Left renal cortex interstitium (tissue), 4 donors: ENCODE measurements at places on chromosomes 12 and 14. TPM values are rescaled to one million over a fixed set of nuclear protein-coding genes. Genes with fewer than 3 reads are reported as not detected.

PTGER2 gene
- polyA plus RNA-seq = 6.5 TPM

COCH gene
- polyA plus RNA-seq = 4.0 TPM

DNA sequence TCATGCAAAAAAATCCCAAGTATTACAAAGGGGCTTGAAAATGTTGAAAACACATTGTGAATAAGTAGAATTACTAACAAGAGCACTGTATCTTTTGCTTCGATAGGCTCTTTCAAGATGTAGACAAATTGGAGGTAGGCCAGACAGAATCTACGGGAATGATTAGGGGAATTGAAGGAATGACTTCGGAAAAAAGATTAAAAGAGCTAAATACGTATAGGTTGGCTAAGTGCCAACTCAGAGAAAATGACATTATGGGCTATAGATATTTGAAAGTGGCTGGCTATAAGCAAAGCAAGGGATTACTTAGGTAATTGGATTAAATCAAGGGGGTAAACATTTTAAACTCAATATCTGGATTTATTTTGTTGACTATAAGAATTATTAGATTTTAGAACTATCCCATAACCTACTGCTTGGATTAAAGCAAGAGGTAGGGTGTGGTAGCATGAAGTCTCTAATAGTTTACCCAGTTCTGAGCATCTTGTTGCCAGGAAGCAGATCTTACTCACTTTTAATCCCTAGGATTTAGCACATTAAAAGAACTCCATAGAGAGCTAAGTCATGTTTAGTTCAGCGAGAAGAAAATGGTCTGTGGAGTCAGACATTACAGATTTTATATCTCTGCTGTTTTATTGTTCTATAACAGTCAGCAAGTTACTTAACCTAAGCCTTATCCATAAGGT, 489.8 kb downstream of the DIO2 start:
- no peak for DNase-seq

ANO2 gene
- polyA plus RNA-seq = 3.9 TPM

GRCh38 chr14:75132382-75133086, 5.7 kb upstream of the NEK9 start:
- DNase-seq = no peak

DNA sequence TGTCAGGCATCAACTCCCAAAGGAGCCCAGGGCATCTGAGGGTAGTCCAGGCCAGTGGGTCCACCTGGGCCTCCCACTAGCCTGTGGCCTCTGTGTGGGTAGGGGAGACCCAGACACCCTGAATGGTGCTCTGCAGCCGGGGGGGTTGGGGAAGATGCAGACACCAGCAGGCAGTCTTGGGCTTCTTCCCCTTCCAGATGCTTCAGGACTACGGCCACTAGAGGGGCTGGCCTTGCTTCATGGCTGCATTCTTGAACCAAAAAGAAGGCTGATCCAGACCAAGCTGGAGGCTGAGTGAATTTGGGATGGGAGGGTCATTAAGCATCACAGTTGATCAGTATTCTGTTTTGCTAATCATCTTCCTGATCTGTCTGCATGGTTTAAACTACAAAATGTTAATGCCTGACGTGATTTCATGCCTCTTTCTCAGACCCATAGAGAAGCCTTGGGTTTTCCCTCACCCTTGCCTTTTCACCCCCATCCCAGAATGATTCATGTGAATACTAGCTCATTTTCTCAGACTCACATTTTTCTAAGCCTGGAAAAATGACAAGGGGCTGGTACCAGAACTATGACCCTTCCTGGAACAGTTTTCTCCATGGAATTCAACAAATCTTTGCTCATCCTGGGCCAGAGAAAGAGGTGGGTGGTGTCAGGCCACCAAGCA, 134.2 kb downstream of the NTF3 start:
- DNase-seq = no peak
